ENCODE measurements at places on chromosomes 1 and 21. TPM values are rescaled to one million over a fixed set of nuclear protein-coding genes. Genes with fewer than 3 reads are reported as not detected.

ADAMTS4 gene
- 1.3 TPM for total RNA-seq

GNG12 gene
- total RNA-seq = 73.2 TPM

KIF21B gene
- total RNA-seq = 0.52 TPM

SUSD4 gene
- 42.2 TPM for total RNA-seq

CELA3A gene
- total RNA-seq = not detected

TSPEAR gene
- 0.08 TPM for total RNA-seq

RUNX3 gene
- 1.6 TPM for total RNA-seq

CFAP141 gene
- not detected for total RNA-seq

AMPD1 gene
- total RNA-seq = not detected

KCNN3 gene
- 0.28 TPM for total RNA-seq

LPGAT1 gene
- 17.1 TPM for total RNA-seq
